ENCODE measurements at places on chromosomes 16 and 17.
A peak's percentile ranks its signal among the peaks of the same experiment; 100 is the strongest.

DNA sequence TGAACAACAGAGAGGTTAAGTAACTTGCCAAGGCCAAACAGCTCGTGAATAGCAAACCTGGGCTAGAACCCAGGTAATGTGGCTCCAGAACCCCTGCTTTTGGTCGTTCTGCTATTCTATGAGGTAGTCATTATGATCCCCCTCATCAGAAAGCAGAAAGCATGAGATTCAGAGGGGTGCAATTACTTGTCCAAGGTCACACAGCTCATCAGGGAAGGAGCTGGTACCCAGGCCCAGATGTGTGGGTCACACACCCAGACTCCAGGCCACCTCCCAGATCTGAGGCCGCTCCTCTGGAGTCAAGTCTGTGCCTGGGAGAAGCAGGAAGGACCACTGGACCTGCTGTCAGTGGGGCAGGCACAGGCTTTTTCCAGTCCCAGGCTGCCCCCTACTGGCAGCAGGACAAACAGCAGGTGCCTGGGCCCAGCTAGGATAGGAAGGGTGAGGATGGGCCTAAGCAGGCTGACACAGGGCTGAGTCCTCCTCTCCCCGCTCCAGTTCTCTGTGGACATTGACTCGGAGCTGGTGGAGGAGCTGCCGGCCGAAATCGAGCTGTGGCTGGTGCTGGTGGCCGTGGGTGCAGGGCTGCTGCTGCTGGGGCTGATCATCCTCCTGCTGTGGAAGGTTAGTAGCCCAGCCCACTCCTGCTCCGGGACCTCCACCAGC lies 7.8 kb upstream of the PDK2 start:
- H3K36me3 ChIP-seq: peaks cover 10% of the 10 kb centered on the region
- H3K4me3 ChIP-seq: no peak overlapping the region
- no peak overlapping the region for H3K27ac ChIP-seq

GRCh38 chr17:62919388-62919787 lies 46.6 kb upstream of the TANC2 start:
- H3K27me3 ChIP-seq: no peaks in the 10 kb centered on the region
- no peak for DNase-seq
- no peaks in the 10 kb centered on the region for H3K36me3 ChIP-seq
- H3K27ac ChIP-seq: no peak overlapping the region
- H3K4me3 ChIP-seq: no peak overlapping the region

DNA sequence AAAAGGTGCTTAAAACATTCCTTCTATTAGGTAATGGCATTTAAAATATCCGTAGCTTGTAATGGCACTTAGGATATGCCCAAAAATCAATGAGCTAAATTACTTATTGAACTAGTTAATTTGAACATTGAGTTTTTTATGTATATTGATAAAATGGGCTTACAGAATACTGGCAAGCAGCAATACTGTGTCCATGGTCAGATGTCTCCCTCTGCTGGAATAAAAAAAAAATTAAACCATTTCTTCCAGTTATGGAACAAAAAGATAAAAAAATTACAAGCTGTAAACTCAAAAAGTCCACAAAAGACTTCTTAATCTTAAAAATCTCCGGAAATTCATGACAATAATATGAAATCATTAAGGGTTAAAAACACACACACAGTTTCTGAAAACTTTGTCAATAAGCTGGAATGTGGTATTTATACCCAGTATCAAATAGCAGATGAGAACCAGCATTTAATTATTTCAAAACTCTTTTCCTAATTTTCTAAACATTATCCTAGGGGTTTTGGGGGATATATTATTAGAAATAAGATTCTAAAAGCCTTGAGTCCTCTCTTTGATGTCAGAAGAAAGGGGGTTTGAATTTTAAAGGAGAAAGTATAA lies 21.5 kb upstream of the PSMD7 start:
- H3K4me1 ChIP-seq: no peaks in the 10 kb centered on the region
- H3K36me3 ChIP-seq: no peaks in the 10 kb centered on the region
- DNase-seq: peak; percentile 57
- H3K4me3 ChIP-seq: no peak overlapping the region

GRCh38 chr17:17555906-17556305 lies 35.6 kb downstream of the PEMT start:
- no peaks in the 10 kb centered on the region for H3K36me3 ChIP-seq
- peaks cover 32% of the 10 kb centered on the region for H3K4me1 ChIP-seq
- no peak overlapping the region for H3K27ac ChIP-seq
- DNase-seq: no peak
- H3K27me3 ChIP-seq: no peaks in the 10 kb centered on the region

DNA sequence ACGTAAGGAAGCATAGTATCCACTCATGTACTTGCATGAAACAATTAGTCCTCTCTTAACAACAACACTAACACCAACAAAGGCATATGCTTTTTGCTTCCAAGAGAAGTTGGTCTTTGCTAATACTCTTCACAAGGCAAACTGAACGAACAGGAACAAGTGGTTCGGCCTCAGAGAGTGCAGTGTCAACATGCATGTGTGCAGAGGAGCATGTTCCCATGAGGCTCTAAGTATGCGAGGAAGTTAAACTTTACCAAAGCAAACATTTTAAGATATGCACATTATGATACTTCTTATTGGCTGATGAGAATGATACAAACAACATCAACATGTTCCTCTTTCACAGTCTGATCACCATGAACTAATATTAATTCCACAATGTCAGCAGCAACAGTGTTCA lies 285.3 kb upstream of the IRX5 start:
- no peak overlapping the region for H3K4me3 ChIP-seq
- DNase-seq: no peak
- peaks cover 6% of the 10 kb centered on the region for H3K27me3 ChIP-seq

DNA sequence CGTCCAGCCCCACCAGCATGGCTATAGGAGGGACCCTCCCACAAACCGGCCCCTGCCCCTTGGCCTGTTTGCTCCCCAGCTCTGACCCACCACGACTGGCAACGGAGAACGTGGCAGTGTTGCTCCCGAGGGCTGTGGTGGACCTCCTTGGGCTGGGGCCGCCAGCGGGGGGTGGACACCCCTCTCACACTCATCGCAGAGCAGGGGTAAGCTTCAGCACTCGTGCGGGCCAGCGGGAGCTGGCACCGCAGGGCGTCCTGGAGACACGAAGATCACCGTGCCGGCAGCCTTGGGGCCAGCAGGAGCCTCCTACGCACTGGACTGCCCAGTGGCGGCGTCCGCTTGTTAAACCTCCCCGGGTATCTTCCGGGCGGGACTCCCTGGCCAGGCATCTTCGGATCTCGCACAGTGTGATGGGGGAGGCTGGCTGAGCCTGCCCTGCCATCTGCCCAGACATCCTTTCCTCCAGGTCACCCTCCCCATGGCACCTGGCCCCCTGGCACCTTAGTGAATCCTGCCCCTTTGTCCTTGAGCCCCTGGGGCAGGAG lies 53.5 kb downstream of the ABR start:
- no peak for DNase-seq
- no peaks in the 10 kb centered on the region for H3K36me3 ChIP-seq
- H3K4me1 ChIP-seq: peaks cover 28% of the 10 kb centered on the region
- H3K27ac ChIP-seq: no peak overlapping the region
- H3K4me3 ChIP-seq: no peak overlapping the region

DNA sequence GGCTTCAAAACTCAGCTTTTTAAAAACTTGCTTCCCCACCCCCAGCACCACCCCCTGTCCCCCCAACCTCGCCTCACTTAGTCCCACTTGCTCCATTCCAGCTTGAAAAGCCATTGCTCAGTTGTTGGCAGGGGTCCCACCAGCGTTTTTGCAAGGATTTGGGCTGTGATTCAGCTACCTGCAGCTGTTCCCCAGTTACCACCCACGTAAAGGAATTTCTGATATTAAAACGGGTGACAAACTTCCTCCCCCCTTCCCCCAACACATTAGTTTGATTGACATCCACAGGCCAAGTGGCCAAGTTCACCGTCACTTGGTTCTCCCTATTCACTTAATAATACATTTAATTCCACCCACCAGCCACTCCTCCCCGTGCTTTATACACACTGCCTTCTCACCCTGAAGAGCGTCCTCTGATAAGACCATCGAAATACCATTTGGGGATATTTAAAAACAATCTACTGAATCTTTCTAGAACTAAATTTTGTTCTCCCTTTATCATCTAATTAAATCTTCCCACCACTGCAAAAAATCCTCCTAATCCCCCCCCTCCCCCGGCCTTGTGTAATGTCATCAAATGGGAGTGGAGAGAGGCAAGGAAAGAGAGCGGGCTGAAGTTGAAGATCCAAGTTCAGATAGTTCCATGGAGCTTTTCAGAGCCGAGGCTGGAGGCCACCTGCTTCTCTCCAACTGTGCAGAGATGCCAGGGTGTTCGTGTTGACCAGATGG lies 55.1 kb downstream of the SOX9 start:
- H3K36me3 ChIP-seq: no peaks in the 10 kb centered on the region
- H3K27me3 ChIP-seq: no peaks in the 10 kb centered on the region
- H3K27ac ChIP-seq: peak overlapping the region; percentile 50
- no peak overlapping the region for H3K4me3 ChIP-seq

DNA sequence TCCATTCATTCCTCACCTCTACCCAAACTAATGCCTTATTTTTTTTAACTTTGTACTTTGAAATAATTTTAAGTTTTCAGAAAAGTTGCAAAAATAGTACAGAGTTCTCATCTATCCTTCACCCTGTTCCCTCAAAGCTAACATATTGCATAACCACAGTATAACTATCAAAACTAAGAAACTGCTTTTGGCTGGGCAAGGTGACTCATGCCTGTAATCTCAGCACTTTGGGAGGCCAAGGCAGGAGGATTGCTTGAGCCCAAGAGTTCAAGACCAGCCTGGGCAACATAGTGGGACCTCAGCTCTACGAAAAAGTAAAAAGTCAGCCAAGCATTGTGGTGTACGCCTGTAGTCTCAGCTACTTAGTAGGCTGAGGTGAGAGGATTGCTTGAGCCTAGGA lies 147.7 kb downstream of the SKAP1 start:
- no peak for DNase-seq
- no peak overlapping the region for H3K27ac ChIP-seq
- no peaks in the 10 kb centered on the region for H3K36me3 ChIP-seq
- no peaks in the 10 kb centered on the region for H3K4me1 ChIP-seq
- H3K27me3 ChIP-seq: peaks cover 9% of the 10 kb centered on the region

DNA sequence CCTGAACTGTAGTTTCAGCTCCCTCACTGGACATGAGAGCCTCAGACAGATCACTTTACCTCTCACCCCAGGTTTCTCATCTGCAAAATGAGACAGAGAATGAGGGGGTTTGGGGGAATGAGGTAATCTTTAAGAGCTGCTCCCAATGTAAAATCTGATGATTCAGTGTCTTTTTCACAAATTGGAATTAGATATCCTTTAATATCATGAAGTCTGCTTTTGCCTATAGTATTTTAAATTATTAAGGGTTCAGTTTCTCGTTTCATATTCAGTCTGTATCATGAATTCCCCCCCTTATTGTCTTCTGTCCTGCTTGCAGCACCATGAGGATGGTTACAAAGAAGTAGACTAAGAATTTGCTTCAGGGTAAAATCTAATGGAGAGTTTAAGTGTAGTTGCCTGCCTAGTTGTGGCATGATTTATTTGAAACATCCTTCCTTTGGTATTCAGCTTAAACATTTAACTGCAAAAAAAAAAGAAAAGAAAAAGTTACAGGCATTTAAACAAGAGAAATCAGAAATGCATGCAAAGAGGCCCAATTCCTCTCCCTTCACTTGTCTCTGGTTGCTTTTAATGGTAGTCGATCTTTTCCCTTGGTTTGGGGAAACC lies 77.3 kb downstream of the WNT3 start:
- H3K27ac ChIP-seq: no peak overlapping the region
- DNase-seq: no peak
- peaks cover 1% of the 10 kb centered on the region for H3K4me1 ChIP-seq
- no peak overlapping the region for H3K4me3 ChIP-seq
- no peaks in the 10 kb centered on the region for H3K27me3 ChIP-seq
- H3K36me3 ChIP-seq: no peaks in the 10 kb centered on the region

DNA sequence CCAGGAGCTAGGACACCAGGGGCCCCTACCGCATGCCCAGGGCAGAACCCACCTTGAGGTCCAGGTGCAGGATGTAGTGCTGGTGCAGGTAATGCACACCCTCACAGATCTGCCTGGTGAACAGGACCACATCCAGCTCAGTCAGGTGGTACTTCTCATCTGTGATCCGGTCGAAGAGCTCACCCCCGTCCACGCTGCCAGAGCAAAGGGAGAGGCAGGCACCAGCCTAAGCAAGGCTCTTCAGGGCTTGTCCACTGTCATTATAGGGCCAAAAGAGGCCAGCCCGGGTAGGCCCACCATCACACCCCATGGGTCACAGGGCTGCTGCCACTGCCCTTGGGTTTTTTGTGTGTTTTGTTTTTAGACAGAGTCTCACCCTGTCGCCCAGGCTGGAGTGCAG lies 21.0 kb downstream of the MYLK3 start:
- no peak overlapping the region for H3K27ac ChIP-seq
- no peaks in the 10 kb centered on the region for H3K27me3 ChIP-seq
- no peak overlapping the region for H3K4me3 ChIP-seq
- no peak for DNase-seq
- peaks cover 6% of the 10 kb centered on the region for H3K4me1 ChIP-seq
- H3K36me3 ChIP-seq: no peaks in the 10 kb centered on the region

- H3K4me3 ChIP-seq: no peak overlapping the region
- H3K27ac ChIP-seq: no peak overlapping the region
- no peaks in the 10 kb centered on the region for H3K4me1 ChIP-seq
Observed at GRCh38 chr17:70091005-70091568, 16.1 kb downstream of the KCNJ16 start.

- no peak overlapping the region for H3K4me3 ChIP-seq
- peaks cover 4% of the 10 kb centered on the region for H3K36me3 ChIP-seq
- no peaks in the 10 kb centered on the region for H3K27me3 ChIP-seq
- no peak overlapping the region for H3K27ac ChIP-seq
- no peak for DNase-seq
- no peaks in the 10 kb centered on the region for H3K4me1 ChIP-seq
Observed at GRCh38 chr17:56823848-56824247, 9.9 kb downstream of the C17orf67 start.

Data from muscle of leg (tissue), 16 donors.